ENCODE measurements at places on chromosomes 11 and 22. TPM values are rescaled to one million over a fixed set of nuclear protein-coding genes. Genes with fewer than 3 reads are reported as not detected.

Gene PLEKHA7
- 16.2 TPM for total RNA-seq

Gene SIPA1
- total RNA-seq: 22.5 TPM

DNA sequence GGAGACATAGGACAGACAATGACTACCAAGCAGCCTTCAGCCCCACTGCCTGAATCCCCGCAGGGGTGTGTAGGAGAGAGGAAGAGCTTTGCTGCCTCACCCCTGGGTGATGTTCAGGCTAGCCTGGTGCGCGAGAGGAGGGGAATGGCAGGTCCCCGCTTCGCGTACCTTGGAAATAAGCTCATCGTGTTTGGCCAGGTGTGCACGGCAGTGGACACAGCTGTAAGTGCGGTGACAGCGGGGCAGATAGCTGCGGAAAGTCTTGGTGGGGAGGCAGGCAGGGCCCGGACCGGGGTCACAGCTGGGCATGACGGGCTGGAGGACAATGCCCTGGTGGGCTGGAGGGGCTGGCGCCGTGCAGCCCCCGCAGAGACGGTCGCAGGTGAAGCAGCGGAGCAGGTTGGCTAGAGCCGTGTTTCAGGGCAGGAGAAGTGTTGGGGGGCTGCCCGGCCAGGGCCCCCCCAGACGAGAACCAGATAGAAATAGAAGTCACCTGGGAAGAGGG is 2.9 kb downstream of the YPEL4 start:
- DNase-seq: no peak

DNA sequence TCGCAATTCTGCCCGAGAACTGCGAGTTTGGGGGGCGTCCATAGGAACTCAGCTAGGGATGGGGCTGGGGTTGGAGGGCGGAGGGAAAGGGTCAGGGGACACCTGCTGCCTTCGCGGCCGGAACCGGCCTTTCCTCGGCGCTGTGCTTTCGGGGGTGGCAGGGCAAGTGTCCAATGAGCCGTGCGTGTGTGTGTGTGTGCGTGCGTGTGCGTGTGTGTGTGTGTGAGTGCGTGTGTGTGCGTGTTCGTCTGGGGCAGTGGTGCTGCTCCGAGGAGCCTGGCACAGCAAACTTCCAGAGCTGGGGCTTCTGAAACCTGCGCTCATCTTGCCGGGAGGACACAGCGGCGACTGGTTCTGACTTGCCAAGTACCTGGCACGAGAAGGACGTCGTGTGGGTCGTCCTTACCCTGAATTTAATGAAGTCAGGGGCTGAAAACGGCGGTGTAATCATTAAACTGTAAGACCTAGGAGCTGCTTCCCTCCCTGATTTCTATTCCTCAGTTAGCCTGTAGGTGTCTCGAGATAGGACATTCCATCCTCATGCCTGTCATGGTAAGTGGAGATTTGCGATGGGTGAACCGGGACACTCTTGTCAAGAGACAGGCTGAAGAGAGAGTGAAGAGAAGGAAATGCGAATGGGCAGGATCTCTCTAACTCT is 27.0 kb upstream of the AMOTL1 start:
- DNase-seq: peak; percentile 47
